Stimulated activated CD4-positive, alpha-beta T cell treated with anti-CD3 and anti-CD28 coated beads, Interleukin-1b, Interleukin-23, amount 100 ng/mL, for 4 hours (primary cell): ENCODE measurements at places on chromosomes 2 and 18.
A peak's percentile ranks its signal among the peaks of the same experiment; 100 is the strongest.

DNA sequence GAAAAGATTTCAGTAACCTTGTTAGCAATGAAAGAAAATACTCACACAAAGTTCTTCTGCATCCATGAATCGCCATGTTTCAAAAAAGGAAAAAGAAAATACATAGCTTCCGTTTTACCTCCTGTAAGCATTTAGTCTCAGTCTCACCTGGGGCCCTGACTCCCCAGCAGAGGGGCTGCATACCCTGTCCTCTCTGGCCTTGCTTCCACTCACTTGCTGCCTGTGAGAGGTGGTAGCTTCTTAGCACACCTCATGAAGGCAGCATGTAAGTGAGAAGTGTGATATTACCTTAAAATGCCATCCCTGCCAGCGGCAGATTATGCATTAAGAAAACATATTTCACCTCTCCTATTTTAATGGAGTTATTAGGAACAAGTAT is 49.3 kb upstream of the ZNF385B start:
- no peak for DNase-seq

DNA sequence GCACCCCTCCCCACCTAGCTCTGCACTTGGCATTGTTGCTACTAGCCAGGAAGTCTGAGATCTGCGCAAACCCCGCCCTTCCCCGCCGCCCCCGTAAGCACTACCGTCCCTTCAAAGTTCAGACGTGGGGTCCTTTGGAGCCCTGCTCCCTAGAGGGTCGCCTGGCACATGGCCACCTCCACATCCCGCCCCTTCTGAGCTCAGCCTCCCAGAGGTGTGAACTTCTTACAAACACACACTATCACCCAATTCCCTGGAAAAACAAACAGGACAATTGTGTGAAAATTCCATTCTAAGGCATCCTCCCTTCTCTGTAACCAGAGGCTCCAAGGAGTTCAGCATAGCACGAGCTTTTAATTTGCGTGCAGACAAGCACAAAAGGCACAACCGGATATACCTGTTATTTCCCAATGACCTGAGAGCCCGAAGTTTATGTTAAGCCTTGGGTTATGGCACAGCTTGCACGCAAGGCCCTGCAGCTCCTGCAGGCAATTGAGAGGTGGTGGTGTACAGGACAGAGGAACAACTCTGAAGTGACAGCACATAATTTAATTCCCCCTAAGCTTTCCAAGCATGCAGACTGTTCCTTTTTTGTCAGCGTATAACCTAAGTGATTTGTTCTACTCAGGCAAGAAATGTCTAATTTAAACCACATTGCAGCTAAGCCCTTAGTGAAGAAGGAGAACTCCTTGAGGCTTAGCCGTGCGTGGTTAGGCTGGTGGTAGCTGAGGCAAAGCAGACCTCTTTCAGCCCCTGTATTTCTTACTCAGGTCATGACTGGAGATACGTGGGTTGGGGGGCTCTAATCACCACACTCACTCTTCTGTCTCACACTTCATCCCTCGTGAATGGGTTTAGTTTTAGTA is 20.3 kb upstream of the CYP1B1 start:
- no peak for DNase-seq

DNA sequence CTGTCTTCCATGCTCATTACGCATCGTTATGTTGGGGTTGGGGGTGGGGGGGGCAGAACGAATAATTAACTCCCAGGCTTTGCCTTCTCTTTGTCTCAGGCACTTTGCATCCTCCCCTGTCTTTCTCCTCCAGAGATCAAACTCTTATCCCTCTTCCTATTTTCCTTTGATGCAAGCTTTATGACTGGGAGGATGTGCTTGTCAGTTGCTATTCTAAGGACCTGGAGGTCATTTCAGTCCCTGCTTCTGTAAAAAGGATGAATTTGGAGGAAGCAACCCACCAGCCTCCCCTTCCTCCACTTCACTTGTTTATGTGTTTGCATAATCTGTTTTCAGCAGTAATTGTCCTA is 87.5 kb downstream of the ZCCHC2 start:
- no peak for DNase-seq

- DNase-seq: no peak
Measured at GRCh38 chr18:9181275-9181674, 44.7 kb downstream of the ANKRD12 start.

DNA sequence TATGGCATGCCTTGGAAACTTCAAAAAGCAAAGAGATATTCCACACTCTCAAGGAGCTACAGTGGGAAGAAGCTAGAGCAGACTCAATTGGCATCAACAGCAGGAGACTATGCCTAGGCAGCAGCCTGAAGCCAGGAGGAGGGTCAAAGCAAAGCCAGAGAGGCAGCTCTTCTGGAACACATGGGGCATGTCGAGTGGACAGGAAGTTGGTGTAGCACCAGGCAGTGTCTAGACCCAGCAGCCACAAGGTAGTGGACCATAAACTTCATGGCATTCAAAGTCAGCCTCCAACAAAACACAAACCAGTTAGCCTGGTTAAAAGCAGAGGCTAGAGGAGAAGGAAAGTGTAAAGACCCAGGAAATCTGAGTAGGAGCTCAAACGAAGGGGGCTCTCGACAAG is 311.2 kb upstream of the PKDCC start:
- DNase-seq: no peak

DNA sequence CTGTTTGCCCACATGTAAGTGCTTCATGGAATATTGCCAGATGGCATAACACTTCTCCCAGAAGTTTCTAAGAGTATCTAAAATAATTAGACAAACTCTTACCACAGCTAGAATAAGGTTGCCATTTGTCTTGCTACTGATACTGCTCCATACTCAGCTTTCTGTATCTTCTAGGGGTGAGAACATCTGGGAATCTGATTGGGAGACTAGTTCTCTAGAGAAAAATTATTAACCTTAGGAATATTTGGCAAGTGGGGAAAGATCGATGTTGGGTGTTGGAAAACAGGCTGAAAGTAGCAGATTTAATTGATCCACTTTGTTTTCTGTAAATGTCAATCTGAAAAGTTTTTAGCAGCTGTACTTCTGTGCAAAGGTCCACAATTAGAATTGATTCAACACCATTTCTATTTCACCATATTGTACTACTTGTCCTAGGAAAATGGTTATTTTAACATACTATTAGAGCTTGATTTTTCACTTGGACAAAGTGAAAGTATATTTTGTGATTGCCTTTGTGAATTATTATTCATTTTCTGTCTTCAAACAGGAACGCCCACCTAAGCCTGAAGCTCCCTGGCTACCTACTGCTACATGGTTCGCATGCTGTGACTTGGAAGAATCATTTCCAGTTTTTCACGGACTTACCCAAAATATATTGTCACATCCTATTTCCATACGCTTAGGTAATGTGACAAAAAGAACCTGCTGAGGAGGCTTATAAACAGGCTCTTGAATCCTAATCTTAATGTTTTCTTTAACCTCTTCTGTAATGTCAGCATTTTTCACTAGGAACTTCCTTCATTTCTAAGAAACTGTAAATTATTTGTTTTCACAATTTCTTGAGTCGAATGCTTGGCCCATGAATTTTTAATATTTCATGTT is 147.7 kb downstream of the TRABD2A start:
- DNase-seq: no peak

DNA sequence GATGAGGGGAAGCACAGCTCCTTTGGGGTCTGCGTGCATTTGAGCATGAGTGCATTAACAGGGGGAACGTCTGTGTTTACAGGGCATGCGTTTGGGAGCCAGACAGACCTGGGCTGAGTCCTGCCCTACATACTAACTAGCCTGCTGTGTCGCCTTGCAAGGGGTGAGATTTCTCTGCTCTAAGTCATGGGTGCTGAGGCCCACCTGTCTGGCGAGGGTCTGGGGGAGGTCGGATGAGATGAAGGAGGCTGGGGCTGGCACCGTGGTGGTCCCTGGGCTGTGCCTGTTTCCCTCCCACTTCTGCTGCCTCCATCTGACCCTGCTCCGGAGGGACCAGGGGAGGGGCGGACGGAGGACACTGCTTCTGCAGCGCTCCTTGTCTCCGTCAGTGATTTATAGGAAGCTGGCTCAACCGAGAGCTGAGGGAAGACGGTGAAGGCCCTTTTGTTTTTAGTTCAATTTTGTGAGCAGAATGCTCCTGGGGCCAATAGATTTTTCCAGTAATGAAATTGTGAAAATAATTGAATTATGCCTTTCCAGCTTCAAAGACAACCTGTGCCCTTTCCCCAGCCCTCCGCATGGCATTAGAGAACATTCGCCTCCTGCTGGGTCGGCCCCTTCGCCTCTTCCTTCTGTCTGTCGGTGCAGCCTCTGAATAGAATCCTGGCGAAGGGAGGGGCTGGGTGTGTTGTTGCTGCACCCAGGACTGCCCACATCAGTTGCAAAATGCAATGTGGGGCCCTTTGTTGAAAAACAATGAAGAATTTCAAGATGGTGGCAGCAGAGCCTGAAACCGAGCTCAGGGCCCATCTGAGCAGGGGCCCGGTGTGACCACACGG is 49.7 kb downstream of the RRM2 start:
- no peak for DNase-seq

DNA sequence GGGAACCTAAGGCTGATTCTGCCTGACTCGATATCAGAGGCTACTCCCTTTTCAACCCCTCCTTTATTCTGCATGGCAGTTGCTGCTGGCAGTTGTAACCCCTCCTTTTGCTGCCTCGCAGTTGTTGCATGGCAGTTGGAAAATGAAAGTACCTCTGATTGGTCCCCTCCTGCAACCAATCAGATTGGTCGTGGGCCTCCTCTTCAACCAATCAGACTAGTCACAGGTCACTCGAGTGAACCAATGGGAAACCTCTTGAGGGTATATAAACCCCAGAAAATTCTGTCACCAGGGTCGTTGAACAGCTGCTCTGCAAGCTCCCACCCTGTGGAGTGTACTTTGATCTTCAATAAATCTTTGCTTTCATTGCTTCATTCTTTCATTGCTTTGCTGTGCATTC is 294.3 kb upstream of the SLC8A1 start:
- DNase-seq: no peak

- no peak for DNase-seq
Measured at GRCh38 chr2:176122052-176122682, 352 bp upstream of the HOXD9 start.

DNA sequence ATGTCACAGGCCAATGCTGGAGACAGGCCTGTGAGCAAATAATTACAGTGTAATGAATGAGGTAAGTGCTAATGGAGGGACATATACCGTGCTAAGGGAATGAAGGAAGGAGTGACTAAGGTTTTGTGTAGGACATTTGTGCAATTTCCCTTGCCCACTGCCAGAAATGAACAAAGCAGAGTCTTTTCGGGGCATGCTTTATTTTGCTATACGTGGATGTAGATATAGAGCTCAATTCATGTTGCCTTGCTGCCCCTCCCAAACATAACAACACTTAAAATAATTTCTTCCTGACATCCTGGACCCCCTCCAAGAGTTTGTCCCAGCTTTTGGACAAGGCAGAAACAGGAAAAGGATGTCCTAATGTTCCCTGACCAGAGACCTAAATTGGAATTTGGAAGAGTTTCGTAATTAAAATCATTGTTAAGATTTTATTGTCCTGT is 23.7 kb upstream of the CD28 start:
- DNase-seq: no peak

DNA sequence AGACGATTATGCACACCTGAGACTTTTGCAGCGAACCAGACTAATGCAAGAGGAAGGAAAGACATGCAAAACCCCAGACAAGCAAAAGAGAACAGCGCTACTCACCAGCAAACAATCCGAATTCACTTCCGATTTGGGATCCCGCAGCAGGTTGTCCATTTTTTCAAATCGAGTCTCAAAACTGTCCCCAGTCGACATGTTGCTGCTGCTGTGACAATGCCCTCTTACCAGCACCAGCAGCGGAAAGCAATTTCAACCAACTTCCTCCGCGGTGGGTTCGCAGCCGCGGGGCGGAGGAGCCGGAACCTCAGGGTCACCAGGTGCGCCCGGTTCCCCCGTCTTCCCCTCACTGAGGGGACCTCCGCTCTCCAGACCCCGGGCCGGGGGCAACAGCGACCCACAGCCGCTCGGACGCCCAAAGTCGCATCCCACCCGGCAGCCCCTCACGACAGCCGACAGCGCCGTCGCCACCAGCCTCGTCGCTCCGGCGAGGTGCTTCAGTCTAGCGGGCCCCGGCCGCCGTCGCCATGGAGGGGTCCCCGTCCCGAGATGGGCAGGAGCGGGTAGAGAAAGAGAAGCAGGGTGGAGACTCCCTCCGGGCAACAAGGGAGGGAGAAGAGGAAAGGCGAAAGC is 784 bp downstream of the ROCK1 start:
- peak; percentile 43 for DNase-seq

DNA sequence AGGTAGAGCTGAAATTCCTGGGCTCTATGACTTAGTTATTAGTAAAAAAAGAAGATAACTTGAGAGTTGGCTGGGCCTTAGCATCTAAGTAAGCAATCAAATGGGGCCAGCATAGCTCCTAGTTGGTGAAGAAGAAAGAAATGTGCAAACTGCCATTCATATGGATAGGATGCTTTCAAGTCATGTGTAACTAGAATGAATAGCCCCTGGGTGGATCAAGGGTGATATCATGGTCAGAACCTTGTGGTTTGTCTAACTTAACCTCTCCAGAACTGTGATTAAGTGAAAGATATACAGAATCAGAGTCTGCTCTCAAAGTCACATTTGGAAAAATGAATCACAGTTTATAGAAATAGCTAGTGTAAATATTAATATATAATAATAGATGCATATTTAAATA is 198.7 kb upstream of the DTNA start:
- no peak for DNase-seq

GRCh38 chr2:147698166-147698565 is 146.7 kb upstream of the ACVR2A start:
- DNase-seq: no peak

DNA sequence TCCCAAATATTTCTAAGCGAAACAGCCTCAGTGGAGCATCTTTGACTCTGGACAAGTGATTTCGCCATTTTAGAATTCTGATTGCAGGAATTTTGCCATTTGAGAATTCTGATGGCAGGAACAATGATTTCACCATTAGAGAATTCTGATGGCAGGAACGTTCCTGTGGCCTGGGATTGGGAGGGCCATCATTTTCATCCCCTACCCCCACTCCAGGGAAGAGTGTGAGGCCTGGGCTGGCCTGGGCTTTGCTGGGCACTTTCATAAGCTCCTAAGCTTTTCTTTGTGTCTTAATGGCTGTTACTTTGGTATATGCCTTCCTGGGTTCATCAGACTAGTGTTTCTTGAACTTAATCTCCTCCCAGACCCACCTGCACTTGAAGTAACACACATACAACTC is 129.3 kb upstream of the EPAS1 start:
- DNase-seq: no peak

GRCh38 chr18:64398320-64398719 is 249.4 kb upstream of the LINC00305 start:
- DNase-seq: no peak

GRCh38 chr2:189763908-189764661 is 1.5 kb upstream of the OSGEPL1 start:
- no peak for DNase-seq
